Dermis blood vessel endothelial cell (primary cell): ENCODE measurements at places on chromosomes 16 and 17. TPM values are rescaled to one million over a fixed set of nuclear protein-coding genes. Genes with fewer than 3 reads are reported as not detected.

- no peak for DNase-seq
Observed at GRCh38 chr17:73534209-73534909, 109.9 kb downstream of the SDK2 start.

DNA sequence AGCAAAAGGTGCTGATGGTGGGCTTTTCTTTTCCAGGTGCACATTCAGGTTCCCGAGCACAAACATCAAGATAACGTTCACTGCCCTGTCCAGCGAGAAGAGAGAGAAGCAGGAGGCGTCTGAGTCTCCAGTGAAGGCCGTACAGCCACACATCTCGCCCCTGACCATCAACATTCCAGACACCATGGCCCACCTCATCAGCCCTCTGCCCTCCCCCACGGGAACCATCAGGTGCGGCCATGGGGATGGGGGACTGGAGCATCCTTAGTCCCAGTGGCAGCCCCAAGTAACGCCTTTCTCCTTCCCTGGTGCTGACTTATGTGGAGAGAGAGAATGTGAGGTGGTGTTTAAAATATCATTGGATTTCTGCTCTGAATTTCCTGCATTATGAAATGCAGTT lies 43.8 kb downstream of the FOXK2 start:
- DNase-seq: no peak

DNA sequence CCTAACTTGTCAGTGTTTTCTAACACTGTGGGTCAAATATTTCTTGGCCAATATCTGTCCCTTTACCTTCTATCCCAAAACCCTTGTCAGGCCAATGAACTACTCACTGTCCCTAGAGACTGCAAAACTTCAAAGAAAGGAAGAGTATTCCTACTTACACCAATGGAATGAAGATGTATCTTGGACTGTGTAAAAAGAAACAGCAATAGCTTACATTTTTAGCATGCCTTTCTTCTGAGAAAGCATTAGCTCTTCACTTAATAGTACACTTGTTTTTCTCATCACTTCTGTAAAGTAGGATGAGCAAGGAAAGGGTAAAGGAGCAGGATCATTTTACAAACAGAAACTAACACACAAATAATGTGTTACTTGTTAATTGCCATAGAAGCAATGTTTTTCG lies 73.9 kb downstream of the STH start:
- peak; percentile 25 for DNase-seq

DNA sequence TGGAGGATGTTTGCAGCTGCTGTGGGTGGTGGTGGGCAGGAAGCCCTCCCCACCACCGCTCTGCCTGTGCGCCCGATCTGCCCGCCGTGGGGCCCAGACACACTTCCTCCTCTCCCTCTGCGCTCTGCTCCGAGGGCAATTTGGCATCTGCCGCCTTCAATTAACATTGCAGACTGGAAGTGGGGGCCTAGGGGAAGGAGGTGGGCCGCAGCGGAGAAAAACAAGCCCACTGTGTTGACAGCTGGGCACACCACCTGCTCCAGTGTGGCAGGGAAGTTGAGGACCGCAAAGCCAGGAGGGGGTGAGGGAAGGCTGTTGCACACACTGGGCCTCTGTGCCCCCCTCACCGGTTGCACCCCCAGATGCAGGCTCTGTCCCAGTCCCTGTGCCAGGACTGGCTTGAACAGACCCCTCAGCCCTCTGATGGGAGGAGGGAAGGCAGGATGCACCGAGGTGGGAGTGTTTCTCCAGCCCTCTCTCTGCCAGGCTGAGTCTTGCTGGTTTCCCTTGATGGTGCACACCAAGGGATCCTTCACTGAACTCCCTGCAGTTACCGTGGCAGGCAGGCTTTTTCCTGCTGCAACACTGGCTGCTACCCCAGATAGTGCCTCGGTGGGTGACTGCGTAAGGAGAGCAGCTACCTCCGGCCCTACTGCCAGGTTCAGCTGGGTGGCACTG lies 72.8 kb upstream of the MED9 start:
- DNase-seq: peak; percentile 69

- no peak for DNase-seq
Observed at GRCh38 chr16:3640632-3641501, 13.6 kb upstream of the DNASE1 start.

GRCh38 chr17:5832886-5833285 lies 237.3 kb upstream of the WSCD1 start:
- DNase-seq: peak; percentile 92

GRCh38 chr16:3012246-3012645 lies 477 bp upstream of the CLDN9 start:
- DNase-seq: no peak

- no peak for DNase-seq
Observed at GRCh38 chr17:10061111-10061845, 137.1 kb downstream of the GAS7 start.

Gene CBX8
- total RNA-seq: 2.7 and 5.1 TPM in 2 replicates

Gene CACNA1H
- 0.05 and 0.17 TPM in 2 replicates for total RNA-seq

Gene GRIN2C
- 0.14 and 0.17 TPM in 2 replicates for total RNA-seq

Gene UTS2R
- total RNA-seq: not detected in 2 replicates
